ENCODE measurements at places on chromosomes 4 and X.

GRCh38 chrX:133697656-133698055 is 282.4 kb upstream of the GPC4 start:
- DNase-seq: no peak

DNA sequence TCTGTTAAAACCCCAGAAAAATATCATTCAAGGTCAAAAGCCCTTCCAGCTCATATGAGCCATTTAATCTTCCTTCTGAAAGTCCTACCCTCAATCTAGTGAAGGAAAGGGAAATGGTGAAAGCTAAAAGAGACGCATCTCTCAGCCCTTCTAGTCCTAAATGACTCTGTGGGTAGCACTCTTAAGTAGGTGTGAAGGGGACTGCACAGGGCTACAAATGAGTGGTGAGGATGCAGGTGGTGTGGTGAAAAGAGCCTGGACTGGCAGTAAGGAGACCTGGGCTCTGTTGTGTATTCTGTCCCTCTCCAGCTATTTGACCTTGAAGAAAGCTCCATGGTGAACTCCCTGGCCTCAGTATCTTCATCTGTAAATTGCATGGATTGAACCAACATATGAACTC is 671.8 kb upstream of the DIPK2B start:
- DNase-seq: no peak

DNA sequence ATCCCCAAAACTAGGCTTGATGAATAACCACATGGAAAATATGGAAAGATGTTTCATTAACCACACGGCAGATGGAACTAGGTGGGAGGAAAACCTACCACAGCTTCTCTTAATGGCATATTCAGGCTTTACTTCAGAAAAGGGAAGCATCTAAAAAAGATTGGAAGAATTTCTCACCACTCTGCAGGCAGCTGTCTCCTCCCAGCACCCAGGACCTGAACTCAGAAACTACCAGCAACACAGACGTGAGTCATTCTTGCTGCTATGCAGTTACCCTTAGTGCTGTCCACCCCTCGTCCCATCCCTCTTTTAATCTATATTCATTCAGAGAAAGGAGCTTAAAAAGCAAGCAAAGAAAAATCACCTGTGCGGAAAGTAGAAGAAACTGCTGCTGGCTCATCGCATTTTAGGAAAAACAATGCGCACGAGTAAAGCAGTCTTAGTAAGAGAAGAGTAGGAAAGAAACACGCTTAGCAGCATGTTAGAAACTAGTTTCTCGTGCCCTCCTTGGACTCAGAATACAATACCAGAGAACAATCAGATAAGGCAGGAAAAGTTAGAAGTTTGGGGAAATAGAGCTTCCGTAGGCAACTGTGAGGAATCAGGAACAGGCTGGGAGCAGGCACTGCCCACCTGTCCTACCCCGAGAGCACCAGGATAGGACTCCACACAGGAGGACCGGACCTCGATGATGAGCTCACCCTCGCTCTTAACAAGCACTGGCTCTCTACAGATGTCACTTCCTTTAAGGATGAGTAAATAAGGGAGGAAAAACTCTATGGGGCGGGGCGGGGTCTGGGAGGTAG is 48.1 kb upstream of the ENPP6 start:
- DNase-seq: no peak

DNA sequence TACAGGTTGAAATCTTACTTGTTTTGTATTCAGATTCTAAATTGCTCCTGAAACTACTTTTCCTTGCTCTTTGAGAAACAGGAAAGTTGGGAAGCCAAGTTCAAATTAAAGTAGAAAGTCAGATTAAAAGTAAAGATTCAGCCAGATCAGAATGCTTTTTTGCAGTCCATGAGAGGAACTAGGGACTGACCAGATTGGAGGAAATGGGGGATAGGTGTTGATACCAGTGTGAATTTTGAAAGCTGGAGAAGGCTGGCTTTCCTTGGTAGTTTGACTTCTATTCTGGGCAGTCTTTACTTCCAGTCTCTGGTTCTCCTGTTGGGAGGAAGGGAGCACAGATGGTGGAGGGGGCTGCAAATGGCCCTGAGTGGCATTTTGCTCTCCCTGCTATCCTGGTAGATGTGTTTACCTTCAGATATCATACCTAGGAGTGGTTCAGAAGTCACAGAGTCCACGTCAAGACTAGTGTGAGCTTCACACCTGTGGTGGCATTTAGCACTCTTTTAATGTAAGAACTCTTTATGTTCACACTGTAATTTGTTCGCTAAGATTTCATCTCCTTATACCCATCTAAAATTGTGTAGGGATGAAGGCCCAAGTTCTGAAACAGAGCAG is 68.8 kb downstream of the FNIP2 start:
- DNase-seq: no peak

- DNase-seq: no peak
Measured at GRCh38 chrX:134622056-134622812, 36.0 kb downstream of the PLAC1 start.

DNA sequence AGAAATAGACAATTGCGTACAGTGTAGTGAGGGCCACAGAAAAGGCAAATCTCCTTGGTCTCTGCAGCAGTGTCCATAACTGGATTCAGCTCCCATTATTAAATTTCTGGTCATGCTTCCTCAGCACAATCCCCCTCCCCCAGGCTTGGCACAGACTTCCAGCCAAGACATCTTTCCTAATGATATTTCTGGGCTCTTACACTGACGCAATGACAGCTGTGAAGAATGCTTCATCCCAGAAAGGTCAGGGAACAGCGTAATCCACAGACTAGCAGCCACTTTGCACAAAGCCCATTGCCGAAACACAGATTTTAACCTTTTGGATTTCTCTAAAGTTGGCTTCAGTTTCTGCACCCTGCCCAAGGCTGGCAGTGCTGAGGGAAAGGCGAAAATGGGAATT is 597.6 kb upstream of the CPEB2 start:
- DNase-seq: no peak

DNA sequence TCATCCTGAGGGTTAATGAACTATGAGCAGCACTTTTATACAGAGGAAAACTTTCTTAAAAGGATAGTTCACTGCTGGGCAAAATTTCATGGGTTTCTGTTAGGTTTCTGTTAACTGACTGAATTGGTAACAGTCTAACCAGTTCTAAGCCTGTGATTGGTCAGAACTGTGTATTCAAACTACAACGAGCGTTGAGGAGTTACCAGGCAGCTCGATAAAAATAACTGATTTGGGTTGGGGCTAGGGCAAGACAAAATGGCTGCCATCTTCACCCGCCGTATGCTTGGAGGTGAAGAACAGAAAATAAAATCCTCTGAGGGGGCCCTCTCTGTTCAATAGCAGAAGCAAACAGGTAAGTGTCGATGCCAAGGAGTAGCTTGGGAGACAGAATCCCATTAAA is 22.0 kb downstream of the FAM133A start:
- no peak for DNase-seq

DNA sequence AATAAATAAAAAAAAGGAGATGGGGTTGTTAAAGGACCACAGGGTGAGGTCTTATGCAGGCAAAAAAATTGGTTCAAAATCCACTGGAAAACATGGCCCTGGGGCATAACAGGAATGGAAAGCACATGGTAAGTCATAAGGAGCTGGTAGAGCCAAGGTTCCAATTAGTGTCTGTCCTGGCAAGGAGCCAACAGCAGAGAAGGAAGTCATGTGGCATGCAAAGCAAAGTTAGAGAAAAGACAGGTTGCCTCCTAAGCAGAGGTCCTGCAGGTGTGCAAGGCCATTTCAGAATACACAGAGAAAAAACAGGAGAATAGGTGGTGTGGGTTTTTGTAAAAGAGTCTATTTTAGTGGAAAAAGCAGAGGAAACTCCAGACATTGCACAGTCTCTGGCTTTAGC is 1881.7 kb downstream of the ARAP2 start:
- no peak for DNase-seq

DNA sequence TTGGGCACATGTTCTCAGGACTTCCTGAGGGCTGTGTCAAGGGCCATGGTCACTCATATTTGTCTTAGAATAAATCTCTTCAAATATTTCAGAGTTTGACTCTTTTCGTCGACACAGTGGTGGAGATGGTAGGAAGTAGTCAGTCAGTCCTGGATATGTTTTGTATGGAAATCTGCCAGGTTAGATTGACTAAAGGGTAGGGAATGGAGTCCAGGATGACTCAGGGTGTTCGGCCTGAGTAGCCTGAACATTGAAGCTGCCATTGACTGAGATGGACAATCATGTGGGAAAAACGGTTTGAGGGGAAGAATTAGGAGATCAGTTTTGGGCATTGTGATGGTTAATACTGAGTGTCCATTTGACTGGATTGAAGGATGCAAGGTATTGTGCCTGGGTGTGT is 177.1 kb upstream of the CENPE start:
- DNase-seq: no peak

GRCh38 chrX:125103693-125104092 is 216.0 kb upstream of the TEX13C start:
- DNase-seq: no peak

- DNase-seq: no peak
Measured at GRCh38 chrX:153901753-153902140, 2.7 kb upstream of the AVPR2 start.

GRCh38 chr4:137819964-137820383 is 287.7 kb upstream of the PCDH18 start:
- DNase-seq: no peak

DNA sequence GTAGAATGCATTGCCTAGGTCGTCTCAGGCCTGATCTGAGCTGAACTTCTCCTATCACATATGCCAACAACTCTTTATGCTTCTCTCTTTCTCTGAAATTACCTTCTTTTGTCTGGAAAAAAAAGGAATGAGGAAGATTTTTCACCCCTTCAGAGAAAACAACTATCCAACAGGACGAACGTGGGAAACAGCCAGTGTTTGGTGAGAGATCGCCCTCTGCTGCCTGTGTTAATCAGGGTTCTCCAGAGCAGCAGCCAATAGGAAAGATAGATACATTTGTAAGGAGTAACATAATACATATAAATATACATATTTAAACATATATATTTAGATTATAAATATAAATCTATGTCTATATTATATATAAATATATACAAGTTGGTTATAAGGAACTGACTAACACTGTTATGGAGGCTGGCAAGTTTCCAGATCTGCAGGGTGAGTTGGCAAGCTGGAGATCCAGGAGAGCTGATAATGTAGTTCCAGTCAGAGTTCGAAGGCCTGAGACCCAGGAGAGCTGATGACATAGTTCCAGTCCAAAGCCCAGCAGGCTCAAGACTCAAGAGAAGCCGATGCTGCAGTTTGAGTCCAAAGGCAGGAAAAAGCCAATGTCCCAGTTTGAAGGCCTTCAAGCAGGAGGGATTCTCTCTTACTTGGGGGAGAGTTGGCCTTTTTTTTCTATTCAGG is 13.3 kb downstream of the CETN2 start:
- no peak for DNase-seq

- DNase-seq: no peak
Measured at GRCh38 chr4:148881860-148882643, 439.8 kb upstream of the NR3C2 start.

- DNase-seq: no peak
Measured at GRCh38 chrX:152632445-152633097, 5.1 kb upstream of the GABRQ start.

GRCh38 chr4:94336303-94336702 is 6.3 kb downstream of the HPGDS start:
- DNase-seq: no peak

- no peak for DNase-seq
Measured at GRCh38 chrX:71450433-71451106, 82.3 kb upstream of the OGT start.

GRCh38 chrX:13917507-13917906 is 100.6 kb upstream of the GPM6B start:
- DNase-seq: no peak

GRCh38 chrX:131975851-131976250 is 47.3 kb upstream of the STK26 start:
- DNase-seq: no peak

DNA sequence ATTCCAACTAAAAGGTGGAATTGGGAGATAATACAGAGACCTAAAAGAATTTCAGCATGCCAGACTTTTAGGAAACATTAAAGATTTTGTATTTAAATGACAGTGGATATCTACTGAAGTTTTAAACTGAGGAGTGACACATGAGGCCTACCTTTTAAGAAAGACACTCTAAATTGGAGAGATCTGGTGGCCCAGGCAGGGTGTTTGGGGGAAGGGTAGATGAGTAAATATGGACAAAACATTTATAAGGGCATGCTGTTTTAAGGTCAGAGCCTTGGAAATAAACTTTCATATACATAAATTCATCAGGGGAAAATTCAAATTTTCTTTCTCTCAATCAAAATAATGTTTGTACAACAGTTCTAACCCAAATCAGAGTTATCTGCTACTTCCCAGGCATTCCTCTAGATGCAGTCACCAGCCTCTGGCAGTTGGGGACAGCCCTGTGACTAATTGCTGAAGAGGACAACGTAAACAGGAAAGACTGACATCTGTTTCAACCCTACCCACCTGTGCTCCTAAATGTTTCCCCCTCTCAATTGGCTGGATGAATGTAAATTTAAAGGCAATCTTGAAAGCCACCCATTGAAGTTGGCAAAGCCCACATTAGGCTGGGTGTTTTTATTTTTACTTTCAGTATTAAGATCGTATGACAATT is 1646.9 kb upstream of the ADGRL3 start:
- DNase-seq: no peak

- DNase-seq: no peak
Measured at GRCh38 chr4:74464291-74464690, 19.4 kb downstream of the AREG start.

- no peak for DNase-seq
Measured at GRCh38 chrX:103398421-103398864, 22.1 kb downstream of the BEX3 start.

DNA sequence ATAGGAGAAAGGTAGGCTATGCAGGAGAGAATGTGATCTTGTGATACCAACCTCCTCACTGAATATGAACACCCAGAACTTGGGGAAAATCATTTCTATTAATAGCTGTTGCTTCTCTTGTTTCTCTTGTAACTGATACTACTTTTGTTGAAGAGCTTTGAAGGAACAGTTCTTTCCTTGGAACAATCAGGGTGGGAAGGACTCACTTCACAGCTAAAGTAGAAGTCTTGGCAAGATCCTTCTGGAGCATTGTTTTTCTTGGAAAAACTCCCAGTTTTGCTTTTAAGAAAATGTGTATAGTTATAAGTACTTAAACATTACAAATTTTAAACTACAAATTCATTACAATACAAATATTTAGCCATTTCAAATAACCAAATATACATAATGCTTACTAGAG is 19.1 kb upstream of the XK start:
- DNase-seq: no peak

DNA sequence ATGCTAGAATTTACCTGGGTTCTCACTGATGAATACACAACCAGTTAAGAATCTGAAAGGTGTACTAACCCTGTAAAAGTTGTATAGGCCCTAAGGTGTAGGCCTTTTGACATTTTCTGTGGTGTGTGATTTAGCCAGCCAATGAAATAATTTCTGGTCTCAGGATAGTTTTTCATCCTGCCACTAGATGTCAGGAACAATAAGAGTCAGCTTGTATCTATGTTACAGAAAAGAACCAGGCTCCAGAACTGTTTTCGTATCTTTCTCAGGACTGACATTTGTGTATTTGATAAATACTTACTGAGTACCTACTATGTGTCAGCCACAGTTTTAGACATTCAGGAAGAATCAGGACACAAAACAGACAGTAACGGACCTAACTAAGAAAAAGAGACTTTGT is 673.6 kb upstream of the TENM3 start:
- DNase-seq: no peak

Data from activated naive CD8-positive, alpha-beta T cell treated with anti-CD3 and anti-CD28 coated beads, Interleukin-2, amount 50 U/mL, for 16 hours (primary cell).